ENCODE measurements at places on chromosomes 3 and 15.

GRCh38 chr3:192273001-192273696 lies 454.2 kb downstream of the FGF12 start:
- DNase-seq: no peak

- DNase-seq: no peak
Observed at GRCh38 chr15:67715170-67715569, 110.1 kb upstream of the SKOR1 start.

- DNase-seq: no peak
Observed at GRCh38 chr3:107128946-107129345, 248.3 kb upstream of the CCDC54 start.

- DNase-seq: no peak
Observed at GRCh38 chr3:72070005-72070404, 285.1 kb upstream of the PROK2 start.

All from glutamatergic neuron (in vitro differentiated cells).